NCI-H2081 (cell line): ENCODE measurements at places on chromosomes 5 and 9.

DNA sequence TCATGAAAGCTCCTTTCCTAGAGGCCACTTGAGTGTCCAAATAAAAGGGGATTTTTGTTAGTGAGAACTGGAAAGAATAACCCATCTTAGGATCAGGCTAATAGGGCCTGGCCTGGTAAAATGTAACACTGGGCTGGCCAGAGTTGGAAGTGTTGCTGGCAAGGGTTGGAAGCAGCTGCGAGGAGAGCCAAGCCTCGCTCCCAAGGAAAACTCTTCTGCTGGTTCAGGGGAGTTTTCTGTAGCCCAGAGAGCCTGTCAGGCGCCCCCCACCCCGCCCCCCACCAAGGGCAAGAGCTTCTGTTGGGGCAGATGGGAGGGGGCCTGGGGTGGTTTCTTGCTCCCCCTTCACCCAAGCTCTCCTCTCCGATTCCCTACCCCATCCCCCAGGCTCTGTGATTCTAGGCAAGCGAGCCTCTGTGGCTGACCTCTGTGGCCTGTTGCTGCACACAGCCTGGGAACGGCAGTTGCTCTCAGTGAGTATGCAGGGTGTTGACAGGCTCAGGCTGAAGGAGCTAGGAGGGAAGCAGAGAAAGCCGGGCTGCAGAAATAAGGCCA is 547.8 kb downstream of the CCDC171 start:
- DNase-seq: no peak

DNA sequence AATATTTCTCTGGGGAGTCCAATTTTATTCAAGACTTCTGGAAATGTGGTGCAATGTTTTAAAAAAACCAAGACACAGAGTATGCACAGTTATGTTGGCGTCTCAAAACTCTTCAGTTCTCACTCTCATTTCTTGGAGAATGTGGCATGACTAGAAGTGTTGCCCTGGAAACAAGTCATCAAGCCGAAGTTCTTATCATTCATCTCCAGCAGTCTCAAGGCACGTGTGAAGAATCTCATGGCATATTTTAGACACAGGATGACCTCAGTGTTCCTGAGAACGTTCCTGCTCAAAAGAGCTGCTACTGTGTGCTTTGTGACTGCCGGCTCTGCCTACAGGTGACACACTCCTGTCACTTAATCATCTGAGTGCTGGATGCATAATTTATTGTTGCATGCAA is 147.4 kb upstream of the IRX4 start:
- DNase-seq: no peak

- no peak for DNase-seq
Measured at GRCh38 chr5:107331882-107332281, 338.9 kb downstream of the EFNA5 start.

DNA sequence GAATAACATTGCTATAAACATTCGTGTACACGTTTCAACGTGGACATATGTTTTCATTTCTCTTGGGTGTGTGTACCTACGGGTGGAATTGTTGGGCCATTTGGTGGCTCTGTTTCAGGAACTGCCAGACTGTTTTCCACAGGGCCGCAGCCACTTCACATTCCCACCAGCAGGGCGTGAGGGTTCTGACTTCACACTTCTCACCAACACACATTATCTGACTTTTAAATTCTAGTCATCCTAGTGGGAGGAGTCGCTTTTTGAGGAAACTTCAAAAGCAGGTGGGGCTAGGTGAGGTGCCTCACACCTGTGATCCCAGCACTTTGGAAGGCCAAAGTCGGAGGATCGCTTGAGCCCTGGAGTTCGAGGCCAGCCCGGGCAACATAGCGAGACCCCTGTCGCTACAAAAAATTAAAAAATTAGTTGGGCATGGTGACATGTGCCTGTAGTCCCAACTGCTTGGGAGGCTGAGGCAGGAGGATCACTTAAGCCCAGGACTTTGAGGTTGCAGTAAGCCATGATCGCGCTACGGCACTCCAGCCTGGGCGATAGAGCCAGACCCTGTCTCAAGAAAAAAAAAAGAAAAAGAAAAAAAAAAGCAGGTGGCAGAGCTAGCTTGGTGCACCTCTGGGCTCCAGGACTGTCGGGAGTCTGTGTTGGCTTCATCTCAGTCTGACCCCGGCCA is 28.5 kb downstream of the TSPAN17 start:
- no peak for DNase-seq

- DNase-seq: no peak
Measured at GRCh38 chr9:101421653-101422065, 13.9 kb downstream of the ALDOB start.

- DNase-seq: no peak
Measured at GRCh38 chr5:169629847-169630548, 7.1 kb upstream of the DOCK2 start.

DNA sequence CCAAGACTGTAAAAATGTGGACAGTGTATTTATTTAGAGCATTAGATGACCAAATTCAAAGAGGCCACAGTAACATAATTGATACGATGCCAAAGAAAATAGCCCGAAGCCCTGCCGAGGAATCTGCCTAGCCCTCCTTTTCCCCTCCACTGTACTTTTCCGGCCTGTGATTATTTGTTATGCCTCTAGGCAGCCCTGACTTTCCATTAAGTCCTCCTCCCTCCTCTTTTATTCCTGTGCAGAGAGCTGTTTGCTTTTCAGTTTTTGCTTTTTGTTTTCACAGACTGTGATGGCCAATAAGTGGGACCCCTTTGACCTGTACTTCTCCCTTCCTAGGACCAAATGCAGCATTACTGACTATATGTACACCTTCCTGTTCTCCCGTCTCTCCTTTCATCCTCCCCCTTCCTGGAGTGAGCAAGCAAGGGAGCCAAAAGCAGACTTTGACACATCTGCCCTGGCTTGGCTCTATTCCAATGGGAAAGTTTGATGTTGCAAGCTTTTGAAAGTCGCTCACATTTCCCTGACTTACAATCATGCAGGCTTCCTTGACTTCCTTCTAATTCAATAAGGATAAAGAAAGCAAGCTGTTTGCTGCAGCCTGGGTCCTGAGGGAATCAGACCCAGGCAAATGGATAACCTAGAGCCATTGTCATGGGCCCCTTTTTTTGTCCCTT is 76.1 kb downstream of the NREP start:
- DNase-seq: peak; percentile 63

- DNase-seq: peak; percentile 48
Measured at GRCh38 chr5:73214996-73215395, 42.0 kb downstream of the TMEM174 start.

GRCh38 chr5:169280286-169280685 is 20.7 kb downstream of the SLIT3 start:
- no peak for DNase-seq

- DNase-seq: no peak
Measured at GRCh38 chr9:136105398-136106135, 10.5 kb upstream of the NACC2 start.

- no peak for DNase-seq
Measured at GRCh38 chr9:128919402-128920089, 1.2 kb upstream of the PHYHD1 start.

GRCh38 chr5:113806250-113806649 is 292.8 kb downstream of the YTHDC2 start:
- peak; percentile 2 for DNase-seq

DNA sequence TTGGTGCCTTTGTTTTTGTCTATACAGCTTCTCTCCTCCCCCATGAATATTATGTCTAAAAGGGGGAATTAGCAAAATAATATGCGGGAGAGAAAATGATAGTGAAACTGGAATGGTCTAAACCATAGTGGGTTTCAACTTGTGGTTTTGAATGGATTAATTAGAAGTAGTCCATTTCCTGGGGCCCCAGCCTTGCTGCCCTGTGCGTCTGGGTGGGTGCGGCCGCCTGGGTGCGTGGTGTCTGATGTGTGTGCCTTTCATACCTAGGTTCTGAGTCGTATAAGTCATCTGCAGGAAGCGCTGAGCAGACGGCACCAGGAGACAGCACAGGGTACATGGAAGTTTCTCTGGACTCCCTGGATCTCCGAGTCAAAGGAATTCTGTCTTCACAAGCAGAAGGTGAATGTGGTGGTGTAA is 120.0 kb upstream of the CACNA1B start:
- no peak for DNase-seq

DNA sequence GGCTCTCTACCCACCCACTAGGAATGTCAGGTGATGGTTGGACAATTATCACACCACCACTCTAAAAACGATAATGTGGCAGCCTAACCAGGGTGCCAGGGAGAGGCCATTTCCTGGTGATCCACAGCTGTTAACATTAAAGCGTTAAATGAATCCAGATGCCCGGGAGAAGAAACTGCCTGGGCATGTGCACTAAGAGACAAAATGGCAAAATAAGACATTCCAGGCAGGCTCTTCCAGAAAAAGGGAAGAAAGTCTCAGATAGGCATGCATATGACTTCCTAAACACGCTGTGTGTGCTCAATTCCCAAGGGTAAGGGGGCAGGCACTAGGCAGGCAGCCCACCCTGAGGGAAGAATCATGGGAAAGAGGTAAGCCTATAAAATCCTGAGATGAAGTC is 4.6 kb upstream of the TXN start:
- peak; percentile 5 for DNase-seq

GRCh38 chr5:31036411-31036810 is 157.1 kb upstream of the CDH6 start:
- no peak for DNase-seq

DNA sequence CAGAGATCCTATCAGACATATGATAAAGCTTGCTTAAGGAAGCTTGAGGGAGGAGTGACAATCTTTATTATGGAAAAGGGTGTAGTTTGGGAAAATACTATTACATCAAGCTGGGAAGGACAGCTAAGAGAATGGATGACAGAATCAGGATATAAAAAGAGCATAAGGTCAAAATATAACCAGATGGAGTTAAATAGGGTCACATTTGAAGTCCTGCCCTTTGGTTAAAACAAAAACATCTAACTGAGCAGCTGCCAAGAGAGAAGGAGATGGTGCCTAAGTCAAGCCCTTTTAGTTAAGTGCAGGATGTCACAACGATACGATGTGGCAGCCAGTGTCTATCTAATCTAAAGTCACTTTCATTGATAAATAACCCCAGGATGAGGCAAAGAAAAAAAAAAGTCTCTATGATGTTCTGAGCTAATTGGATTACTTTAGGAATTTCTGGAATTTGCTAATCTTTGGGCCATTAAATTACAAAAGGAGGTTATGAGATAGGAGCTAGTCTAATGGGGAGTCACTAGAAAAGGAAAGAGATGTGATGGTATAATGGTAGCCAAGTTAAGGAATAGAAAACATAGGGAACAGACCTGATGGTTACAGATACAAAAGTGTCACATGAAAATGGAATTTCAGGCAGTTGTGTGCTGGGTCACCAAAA is 365.2 kb downstream of the PDE4D start:
- DNase-seq: no peak

DNA sequence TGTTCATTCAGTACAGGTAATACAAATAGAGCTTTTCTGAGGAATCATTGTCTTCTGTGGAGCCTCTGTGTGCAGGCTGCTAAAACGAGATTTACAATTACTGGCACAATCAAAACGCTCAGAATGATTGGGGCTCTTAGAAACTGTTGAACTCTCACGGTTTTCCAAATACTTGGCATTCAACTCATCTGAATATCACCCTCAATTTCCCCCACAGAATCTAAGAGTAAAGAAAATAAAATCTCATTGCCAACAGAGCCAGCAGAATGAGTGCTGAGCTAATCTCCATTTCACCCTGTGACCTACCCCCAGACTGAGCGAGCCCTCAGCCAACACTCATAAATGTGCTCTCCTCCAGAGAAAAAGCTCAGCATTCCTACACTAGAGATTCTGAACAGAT is 35.3 kb upstream of the TMED7 start:
- no peak for DNase-seq

DNA sequence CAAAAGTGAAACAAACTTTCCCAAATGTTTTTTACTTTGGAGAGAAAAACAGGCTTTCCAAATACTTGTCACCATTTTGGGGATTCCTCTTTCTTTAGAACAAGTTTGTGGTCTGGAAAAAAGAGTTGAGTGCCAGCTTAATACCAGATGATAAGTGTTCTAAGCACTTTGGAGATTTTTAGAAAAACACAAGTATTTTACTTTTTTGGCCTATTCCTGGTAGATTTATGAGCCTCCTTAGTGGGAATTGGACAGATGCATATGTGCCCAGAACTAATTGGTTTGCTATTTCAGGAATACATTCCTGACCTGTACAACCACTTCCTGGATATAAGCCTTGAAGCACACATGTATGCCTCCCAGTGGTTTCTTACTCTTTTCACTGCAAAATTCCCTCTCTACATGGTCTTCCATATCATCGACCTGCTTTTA is 40.5 kb downstream of the GPR21 start:
- DNase-seq: no peak

GRCh38 chr5:31832966-31833365 is 194.0 kb downstream of the PDZD2 start:
- no peak for DNase-seq

GRCh38 chr5:40572391-40572790 is 107.3 kb upstream of the PTGER4 start:
- DNase-seq: no peak

DNA sequence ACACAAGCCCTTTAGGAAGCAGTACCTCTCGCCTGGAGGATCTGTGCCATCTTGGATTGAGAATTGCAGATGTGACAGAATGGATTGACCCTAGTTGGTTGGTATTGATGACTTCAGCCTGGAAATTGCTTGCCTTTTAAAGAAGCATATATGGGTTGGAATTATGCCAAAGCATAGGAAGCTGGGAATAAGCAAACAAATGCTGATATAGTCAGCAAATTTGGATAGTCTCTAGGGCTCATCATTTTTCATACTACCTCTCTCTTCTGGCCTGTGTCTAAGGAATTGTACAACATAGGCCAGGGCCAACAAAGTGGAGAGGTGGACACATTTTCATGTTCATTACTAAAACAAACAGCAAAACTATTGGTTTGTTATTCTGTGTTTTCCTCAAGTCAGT is 13.2 kb downstream of the TRIM32 start:
- no peak for DNase-seq

- DNase-seq: no peak
Measured at GRCh38 chr5:92023555-92023954, 640.4 kb upstream of the ARRDC3 start.

GRCh38 chr5:181005791-181006190 is 17.1 kb downstream of the BTNL3 start:
- DNase-seq: no peak

DNA sequence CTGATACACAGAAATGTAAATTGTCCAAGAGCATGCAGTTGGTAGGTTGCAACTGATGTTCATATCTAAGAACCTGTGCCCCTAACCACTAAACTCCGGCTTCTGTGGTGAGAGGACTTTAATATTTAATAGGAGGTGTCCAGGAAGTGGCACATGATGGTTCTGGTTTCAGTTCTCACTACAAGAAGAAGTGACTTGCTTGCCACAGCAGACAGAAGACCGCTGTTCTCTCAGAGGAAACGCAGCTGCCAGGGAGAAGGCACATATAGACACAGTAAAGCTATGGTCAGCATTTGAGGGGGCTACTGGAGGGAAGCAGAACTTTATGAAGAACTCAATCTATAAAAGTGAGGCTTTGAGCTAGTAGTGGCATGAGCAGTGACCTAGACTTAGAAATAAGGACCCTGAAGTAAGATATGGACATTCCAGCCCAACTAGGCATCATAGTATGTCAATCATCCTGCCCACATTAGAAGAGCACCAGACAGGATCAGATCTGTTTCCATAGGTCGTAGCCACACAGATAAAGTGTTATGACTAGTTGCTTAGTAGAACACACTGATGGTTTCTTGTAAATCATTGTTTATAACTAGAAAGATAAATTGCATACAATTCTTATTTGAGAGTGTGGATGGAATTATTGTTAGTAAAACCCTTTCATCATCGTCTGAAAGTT is 36.4 kb upstream of the DAB2 start:
- no peak for DNase-seq
